ENCODE measurements at places on chromosomes 5 and 9. TPM values are rescaled to one million over a fixed set of nuclear protein-coding genes. Genes with fewer than 3 reads are reported as not detected.

Gene PCDHA13
- 0.97 TPM for total RNA-seq

GRCh38 chr5:163885117-163885516 is 379.7 kb downstream of the MAT2B start:
- H3K4me3 ChIP-seq: no peak overlapping the region
- no peaks in the 10 kb centered on the region for H3K36me3 ChIP-seq
- H3K27me3 ChIP-seq: no peaks in the 10 kb centered on the region
- no peaks in the 10 kb centered on the region for H3K4me1 ChIP-seq
- no peak for DNase-seq

DNA sequence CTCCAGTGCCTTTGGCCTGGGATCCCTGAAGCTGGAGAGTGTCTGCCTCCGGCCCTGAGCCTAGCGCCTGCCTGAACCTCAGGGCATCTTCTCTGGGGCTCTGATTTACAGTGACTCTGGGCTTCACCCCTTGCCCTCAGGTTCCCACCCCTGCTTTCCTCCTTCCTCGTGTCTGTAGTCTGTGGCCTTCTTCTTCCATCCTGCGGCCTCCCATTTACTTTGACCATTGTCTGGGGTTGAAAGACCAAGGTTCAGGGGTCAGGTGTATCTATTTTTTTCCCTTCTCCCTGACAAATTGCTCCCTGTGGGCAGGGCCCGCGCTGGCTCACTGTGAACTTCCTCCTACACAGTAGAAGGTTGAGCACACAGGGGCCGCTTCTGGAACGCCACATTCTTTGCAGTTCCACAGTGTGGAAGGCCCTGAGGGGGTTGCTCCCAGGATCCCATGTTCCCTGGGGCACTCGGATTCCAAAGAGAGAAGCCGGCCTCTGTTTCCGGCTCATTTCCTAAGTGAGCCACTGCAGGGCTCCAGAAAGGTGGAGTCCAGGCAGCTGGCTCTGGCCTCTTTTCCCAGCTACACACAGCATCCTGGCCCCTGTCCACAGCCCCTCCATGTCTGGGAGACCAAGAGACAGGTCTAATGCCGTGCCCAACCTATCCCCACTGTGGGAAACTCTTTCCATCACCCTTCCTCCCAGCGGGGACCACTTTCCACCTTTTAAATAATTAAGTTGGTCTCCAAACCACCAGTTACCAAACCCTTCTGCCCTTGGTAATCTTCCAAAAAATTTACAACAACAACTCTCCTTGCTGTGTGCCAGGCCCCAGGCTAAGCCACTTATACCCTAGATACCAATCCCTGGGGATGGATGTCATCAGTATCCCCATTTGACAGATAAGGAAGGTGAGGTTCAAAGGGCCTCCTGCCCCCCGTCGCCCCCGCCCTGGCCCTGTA is 140.3 kb upstream of the IER5L start:
- DNase-seq: no peak
- peaks cover 60% of the 10 kb centered on the region for H3K4me1 ChIP-seq
- no peak overlapping the region for H3K4me3 ChIP-seq
- H3K36me3 ChIP-seq: no peaks in the 10 kb centered on the region
- no peaks in the 10 kb centered on the region for H3K27me3 ChIP-seq

DNA sequence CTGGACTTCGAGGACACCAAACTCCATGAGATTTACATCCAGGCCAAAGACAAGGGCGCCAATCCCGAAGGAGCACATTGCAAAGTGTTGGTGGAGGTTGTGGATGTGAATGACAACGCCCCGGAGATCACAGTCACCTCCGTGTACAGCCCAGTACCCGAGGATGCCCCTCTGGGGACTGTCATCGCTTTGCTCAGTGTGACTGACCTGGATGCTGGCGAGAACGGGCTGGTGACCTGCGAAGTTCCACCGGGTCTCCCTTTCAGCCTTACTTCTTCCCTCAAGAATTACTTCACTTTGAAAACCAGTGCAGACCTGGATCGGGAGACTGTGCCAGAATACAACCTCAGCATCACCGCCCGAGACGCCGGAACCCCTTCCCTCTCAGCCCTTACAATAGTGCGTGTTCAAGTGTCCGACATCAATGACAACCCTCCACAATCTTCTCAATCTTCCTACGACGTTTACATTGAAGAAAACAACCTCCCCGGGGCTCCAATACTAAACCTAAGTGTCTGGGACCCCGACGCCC is 1.3 kb downstream of the PCDHGC3 start:
- H3K36me3 ChIP-seq: no peaks in the 10 kb centered on the region
- H3K27ac ChIP-seq: peak overlapping the region; percentile 79

- H3K4me3 ChIP-seq: peak overlapping the region; percentile 81
- H3K4me1 ChIP-seq: peaks cover 21% of the 10 kb centered on the region
- H3K27ac ChIP-seq: peak overlapping the region; percentile 96
- H3K36me3 ChIP-seq: no peaks in the 10 kb centered on the region
- no peaks in the 10 kb centered on the region for H3K27me3 ChIP-seq
Measured at GRCh38 chr9:4678679-4679267, 596 bp upstream of the CDC37L1 start.

DNA sequence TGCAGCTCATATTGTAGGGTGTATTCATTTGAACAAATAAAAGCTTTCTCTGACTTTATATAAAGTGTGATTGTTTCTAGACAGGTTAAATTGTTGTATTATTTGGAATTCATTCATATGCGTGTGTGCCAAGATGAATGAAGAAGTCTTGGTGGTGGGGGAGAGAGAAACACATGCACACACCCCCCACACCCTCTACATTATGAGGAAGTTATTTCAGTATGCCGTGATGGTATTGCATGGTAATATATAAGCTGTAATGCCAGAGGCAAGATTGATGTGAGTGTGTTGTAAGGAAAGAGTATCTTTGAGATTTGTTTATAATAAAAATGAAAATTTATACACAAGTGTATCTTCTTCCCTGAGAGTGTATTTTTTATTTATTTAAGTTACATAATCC is 71.0 kb downstream of the IPO11 start:
- H3K27ac ChIP-seq: no peak overlapping the region
- no peak overlapping the region for H3K4me3 ChIP-seq
- H3K27me3 ChIP-seq: no peaks in the 10 kb centered on the region
- no peak for DNase-seq
- H3K36me3 ChIP-seq: peaks cover 19% of the 10 kb centered on the region
- H3K4me1 ChIP-seq: no peaks in the 10 kb centered on the region
